ENCODE measurements at places on chromosomes 12 and 14.

DNA sequence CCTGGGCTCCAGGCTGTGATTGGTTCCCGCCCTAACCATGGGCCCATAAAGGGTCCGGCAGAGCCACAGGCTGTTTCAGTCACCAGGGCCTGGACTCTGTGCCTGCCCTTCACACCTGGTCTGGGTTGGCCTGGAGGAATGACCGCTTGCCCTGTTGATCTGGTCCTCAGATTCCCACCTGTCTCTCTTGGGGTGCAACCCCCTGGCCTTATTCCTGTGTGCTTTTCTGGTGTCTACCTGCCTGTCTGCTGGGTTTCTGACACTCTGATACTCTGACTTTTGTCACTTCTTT lies 2.9 kb upstream of the KRT83 start:
- no peak for DNase-seq

- DNase-seq = no peak
These were observed 310 bp upstream of the UNG start for GRCh38 chr12:109097140-109097434.

GRCh38 chr14:68384335-68384734 lies 408.5 kb downstream of the ZFP36L1 start:
- no peak for DNase-seq

- no peak for DNase-seq
These were observed 18.4 kb downstream of the AKT1 start for GRCh38 chr14:104776961-104777807.

- DNase-seq = no peak
These were observed 135.6 kb downstream of the SAMD4A start for GRCh38 chr14:54702492-54702891.

DNA sequence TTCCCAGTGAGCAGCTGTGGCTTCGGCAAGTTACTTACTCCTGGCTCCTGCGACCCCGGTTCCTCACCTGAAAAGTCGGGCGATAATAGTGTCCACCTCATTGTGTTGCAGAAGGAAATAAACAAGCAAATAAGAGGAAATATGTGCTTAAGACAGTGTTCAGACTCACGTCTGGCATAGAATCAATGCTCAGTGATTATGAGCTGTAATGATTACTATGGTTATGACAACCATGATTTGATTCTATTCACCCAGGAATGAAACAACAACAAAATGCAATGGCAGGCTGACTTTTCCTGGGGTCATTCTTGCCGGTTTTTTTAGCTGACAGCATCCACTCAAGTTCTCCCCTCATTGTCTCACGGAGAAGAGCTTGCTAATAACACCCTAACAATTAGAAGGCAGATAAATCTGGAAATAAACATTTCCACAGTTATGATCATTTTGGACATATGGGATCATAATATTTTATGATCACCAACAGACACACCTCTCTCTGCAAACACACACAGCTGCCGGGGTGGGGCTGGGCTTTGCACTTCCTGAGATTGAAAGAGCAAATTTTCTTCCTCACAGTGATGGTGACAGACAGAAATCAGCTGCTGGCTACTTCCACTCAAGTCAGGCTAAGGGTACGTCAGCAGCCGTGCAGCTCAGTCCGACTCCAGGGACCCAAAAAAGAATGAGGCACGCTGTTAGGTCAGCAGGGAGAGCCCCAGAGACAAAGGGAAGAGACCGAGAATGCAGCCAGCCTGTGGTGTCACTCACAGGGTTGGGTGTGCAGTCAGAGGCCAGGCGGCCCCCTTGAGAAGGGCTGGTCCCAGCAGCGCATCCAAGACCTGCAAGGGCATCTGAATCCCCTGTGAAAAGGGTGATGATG lies 158.0 kb downstream of the RIMBP2 start:
- no peak for DNase-seq

DNA sequence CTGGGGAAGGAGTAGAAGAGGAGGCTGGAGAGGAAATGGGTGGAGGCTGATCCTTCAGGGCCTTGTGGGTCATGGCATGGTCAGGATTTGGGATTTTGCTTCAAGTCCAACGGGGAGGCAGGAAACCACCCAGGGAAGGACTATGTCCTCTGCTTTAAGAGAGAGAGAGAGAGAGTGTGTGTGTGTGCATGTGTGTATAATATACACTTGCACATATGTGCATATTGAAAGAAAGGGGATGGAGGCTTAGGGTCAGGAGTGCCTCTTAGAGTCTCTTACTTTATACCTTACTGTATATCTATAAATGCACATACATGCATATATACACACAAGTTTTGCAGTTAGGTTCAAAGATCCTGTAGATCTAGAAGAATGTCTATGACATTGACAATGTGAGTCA lies 94.8 kb downstream of the RGS6 start:
- DNase-seq = no peak

GRCh38 chr12:79326222-79326621 lies 364.5 kb downstream of the PAWR start:
- no peak for DNase-seq

- DNase-seq = no peak
These were observed 47.9 kb upstream of the MEG3 start for GRCh38 chr14:100777818-100778525.

DNA sequence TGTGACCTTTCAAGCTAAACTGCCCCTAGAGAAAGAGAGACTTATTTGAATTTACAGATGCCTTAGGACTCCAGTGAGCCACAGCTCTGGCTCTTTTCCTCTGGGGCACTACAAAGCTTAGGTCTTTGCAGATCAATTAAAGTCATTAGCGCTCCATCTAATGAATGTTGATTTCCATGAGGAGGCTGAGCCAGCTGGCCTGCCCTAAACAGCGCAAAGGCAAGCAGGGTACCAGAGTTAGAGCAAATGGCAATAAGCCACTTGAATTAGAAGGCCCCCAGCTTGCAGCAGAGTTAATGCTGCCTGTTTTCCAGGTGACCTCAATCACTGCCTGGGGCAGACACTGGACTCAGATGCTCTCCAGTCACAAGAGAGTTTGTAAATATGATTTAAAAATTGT lies 695.3 kb downstream of the DIO2 start:
- no peak for DNase-seq

DNA sequence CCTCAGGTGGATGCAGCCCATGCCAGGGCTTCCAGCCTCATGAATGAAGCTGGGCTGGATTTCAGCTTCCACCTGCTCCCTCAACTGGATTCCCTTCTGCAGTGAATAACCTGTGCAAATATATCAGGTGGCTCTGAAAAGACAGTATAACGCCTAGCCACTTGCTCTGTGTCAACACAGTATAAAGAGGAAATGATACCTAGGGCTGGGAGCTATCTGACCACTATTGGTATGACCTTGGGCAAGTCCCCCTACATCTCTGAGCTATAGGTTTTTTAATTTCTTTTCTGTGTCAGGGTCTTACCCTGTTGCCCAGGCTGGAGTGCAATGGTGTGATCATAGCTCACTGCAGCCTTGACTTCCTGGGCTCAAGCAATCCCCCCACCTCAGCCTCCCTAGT lies 19.8 kb downstream of the ISM2 start:
- no peak for DNase-seq

DNA sequence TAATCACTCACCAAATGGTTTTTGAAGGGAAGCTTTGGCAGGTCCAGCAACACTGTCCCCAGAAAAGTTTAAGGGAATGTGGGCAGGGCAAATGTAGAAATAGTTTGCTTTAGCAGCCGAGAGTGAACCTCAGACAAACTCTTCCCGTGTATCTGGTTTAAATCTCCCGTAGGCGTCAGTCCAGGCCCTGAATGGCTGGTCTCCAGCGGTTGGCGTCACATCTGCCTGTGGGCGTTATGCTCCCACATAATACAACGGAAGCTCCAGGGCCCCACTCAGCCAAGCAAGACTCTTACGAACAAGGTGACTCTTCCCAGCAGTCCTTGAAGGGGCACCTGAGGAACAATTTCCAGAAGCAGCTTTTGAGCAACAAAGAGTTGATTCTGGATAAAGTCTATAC lies 942 bp downstream of the ZC2HC1C start:
- no peak for DNase-seq

GRCh38 chr12:5441497-5442236 lies 9.8 kb downstream of the NTF3 start:
- no peak for DNase-seq

DNA sequence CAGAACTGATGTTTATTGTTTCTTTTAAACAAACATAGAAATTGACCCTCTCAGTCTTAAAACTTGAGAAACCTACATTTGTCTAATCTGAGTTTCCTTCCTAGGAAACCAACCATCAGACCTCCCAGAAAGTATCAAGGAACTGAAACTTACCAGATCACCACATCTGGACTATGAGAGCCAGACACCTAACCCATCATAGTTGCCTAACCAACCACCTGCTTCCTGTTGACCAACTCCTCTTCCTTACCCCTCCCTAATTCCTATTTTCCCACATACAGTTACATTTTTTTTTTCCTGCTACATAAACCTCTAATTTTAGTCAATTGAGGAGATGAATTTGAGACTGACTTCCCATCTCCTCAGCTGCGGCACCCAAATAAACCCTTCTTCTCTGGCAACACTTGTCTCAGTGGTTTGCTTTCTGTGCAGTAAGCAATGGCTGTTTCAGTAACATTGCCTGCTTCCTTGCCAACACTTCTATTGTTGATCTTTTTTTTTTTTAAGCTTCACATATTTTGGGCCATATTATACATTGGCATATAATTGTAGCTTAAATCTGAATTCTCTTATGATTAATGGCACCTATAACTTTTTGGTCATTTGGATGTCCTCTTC lies 34.3 kb downstream of the KLRD1 start:
- DNase-seq = no peak

DNA sequence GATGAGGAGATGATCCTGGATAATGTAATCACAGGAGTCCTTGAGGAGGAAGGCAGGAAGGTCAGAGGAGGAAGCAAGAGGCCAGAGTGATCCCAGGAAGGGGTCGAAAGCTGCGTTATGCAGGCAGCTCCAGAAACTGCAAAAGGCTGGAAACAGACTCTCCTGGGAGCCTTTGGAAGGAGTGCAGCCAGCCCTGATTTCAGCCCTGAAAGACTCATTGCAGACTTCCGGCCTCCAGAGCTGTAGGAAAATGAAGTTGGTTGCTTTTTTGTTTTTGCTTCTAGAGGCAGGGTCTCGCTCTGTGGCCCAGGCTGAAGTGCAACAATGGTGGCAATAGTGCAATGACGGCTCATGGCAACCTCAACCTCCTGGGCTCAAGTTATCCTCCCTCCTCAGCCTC lies 44.6 kb upstream of the FZD10 start:
- no peak for DNase-seq

DNA sequence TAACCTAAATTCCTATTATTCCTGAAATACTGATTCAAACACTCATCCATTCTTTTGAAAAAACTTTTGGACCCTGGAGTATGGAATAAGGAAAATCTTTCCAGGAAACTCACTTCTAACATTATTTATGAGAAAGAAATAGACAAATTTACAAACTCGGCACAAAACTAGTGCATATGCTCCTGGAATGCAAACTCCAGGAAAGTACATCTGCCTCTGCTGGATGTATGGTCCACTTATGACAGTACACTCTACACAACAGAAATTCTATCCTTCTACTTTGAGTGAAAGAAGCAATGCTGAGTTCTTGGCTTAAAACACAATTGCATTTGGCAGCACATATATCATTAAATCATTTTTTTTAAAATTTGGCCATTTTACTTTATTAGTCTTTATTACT lies 700.5 kb upstream of the STXBP6 start:
- no peak for DNase-seq

DNA sequence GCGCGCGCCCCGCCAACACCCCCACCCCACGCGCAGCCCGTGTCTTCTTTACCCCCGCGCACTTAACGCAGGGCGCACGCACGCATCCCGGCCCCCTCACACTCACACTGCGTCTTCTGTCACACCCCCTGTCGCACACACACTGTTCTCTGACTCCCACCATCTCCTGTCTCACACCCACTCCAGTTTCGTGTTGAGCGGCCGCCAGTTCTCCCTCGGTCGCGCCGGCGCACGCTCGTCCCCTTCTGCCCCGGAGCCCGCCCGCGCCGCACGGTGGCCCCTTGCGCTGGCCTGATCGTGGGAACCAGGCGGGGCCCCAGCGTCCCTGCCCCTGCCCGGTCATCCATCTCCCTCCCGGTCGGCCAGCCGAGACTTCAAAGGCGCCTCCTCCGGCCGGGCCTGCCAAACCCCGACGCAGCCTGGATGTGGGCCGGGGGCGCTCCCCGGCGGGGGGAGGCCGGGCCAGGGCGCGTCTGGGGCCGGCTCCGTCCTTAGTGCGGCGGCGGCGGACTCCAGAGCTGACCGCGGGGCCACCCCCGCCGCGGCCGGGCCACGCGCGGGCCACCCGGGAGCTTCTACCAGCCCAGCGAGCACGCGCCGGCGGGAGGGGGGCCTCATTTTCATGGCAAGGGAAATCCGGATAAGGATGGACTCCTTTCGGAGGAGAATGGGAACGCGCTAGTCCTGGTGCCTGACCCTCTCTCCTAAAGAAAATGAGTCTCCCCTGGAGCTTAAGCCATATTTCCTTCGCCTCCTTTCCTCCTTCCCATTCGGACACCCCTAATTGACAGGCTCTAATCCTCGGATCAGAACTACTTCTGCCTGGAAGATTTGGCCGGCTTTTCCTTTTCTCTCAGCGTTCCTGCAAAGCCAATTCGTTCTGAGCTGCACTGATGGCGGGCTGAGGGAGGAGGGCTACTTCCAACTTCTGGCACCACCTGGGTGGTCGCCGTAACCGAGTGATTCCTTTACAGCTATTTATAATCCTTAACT lies 82.0 kb upstream of the HMGA2 start:
- no peak for DNase-seq

- DNase-seq = no peak
These were observed 86.9 kb downstream of the AVPR1A start for GRCh38 chr12:63064080-63064479.

- no peak for DNase-seq
These were observed 111.2 kb upstream of the NPAS3 start for GRCh38 chr14:32827514-32827913.

- DNase-seq = no peak
These were observed 476.1 kb downstream of the FUT8 start for GRCh38 chr14:65888677-65889076.

GRCh38 chr12:103715494-103715893 lies 125.5 kb downstream of the NT5DC3 start:
- no peak for DNase-seq

- no peak for DNase-seq
These were observed 111.1 kb upstream of the PLEKHA5 start for GRCh38 chr12:19018302-19018970.

DNA sequence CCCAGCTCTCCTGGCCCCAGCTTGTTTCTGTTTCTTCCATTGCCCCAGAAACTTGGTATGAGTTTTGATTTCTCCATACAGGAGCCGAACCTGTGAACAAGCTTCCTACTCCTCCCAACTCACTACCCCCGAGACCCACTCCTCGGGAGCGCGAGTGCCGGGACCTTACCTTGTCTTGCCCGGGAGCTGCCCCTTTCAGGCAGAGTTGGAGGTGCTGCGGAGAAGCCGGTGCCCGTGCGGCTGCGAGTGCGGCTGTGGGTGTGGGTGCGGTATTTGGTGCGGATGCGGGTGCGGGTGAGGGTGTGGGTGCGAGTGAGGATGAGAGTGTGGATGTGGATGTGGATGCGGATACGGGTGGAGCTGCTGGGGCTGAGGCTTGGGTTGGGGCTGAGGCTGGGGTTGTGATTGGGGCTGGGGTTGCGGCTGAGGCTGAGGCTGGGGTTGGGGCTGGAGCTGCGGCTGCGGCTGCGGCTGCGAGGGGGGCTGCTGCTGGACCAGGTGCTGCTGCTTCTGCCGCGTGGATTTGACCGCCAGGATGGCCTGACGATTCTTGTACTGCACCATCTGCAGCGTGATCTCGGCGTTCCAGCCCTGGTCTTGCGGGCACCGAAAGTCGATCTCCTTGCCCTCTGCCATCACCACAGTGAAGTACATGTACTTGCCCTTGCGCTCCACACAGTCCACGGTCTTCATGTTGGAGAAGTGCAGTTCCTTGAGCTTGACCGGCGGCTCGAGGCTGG lies 1.1 kb downstream of the PHLDA1 start:
- DNase-seq = peak; percentile 28
